Activated gamma-delta T cell (primary cell): ENCODE measurements at places on chromosomes 13 and 19.

- DNase-seq = no peak
Observed at GRCh38 chr13:78764665-78765064, 105.7 kb upstream of the OBI1 start.

- no peak for DNase-seq
Observed at GRCh38 chr19:3949997-3950859, 17.4 kb downstream of the NMRK2 start.

DNA sequence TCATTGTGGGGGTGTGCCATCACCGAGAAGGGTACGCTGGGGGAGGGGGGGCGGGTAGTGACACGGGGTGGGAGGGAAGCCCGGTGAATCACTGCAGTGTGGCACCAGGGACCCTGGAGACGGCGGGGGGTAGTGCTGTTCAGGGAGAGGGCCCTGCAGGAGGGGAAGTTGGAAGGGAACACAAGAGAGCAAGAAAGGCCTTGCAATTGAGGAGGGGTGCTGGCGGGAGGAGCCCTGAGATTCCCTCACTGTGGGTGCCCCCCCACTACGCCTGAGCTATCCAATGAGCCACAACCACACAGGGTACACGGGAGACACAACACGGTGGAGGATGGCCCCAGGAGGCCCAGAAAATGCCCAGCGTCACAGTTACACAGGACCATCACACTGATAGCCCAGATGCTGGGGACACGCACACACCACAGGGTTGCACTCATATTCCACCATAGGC is 516 bp upstream of the ATP1A3 start:
- no peak for DNase-seq

GRCh38 chr19:38298821-38299680 is 5.0 kb upstream of the C19orf33 start:
- DNase-seq = no peak

GRCh38 chr13:24110011-24110410 is 50.5 kb upstream of the SPATA13 start:
- DNase-seq = no peak

GRCh38 chr13:111302045-111302726 is 18.3 kb upstream of the TEX29 start:
- no peak for DNase-seq

- no peak for DNase-seq
Observed at GRCh38 chr13:103134271-103134670, 68.1 kb upstream of the SLC10A2 start.

DNA sequence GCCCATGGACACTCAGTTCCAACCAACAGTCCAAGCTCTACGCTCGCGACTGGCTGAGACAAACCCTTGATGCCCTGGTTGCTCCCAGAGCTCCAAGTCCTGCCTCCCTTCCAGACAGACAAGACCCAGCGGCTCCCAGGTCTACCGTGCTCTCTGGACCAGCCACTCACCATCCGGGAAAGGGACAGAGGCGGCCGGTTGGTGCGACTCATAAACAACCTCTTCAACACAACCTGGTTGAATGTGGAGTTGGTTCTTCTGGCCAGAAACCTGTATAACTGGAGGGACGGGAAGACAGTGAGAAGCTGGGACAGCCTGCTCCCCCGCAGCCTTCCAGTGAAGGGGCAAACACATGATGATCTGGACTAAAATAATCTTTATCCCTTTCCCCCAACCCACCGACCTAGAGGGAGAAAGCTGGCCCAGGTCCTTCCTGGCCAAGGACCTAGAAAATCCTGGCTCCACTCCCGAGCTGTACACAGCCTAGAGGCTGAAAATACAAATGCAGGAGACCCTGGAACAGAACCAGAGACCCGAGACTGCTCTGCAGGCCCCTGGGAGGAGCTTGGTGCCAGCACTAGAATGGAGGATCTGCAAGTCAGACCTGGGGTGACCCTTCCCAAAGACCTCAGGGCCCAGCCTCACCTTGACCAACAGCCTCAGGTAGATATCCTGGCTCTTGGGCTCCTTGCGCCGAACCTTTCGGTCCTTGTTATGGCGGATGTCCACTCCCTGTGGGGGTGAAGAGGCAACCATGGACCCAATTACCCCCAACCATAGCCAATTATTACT is 1.6 kb downstream of the RPL18 start:
- DNase-seq = no peak

GRCh38 chr19:2650515-2650914 is 52.0 kb downstream of the GNG7 start:
- DNase-seq = no peak

DNA sequence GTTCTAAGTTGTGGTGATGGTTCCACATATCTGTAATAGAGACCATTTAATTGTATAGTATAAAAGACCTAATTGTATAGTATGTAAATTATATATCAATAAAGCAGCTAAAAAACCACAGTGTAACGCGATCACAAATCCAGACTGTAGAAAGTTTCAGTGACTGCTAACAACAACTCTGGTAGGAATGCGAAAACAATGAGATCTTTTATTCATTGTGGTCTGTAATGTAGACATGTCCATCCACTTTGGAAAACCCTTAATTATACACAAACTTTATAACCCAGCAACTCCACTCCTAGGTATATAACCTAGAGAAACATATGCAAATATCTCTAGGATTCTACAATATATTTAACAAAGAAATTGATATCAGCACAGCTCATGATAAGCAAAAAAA is 549.5 kb downstream of the SLITRK1 start:
- DNase-seq = no peak

DNA sequence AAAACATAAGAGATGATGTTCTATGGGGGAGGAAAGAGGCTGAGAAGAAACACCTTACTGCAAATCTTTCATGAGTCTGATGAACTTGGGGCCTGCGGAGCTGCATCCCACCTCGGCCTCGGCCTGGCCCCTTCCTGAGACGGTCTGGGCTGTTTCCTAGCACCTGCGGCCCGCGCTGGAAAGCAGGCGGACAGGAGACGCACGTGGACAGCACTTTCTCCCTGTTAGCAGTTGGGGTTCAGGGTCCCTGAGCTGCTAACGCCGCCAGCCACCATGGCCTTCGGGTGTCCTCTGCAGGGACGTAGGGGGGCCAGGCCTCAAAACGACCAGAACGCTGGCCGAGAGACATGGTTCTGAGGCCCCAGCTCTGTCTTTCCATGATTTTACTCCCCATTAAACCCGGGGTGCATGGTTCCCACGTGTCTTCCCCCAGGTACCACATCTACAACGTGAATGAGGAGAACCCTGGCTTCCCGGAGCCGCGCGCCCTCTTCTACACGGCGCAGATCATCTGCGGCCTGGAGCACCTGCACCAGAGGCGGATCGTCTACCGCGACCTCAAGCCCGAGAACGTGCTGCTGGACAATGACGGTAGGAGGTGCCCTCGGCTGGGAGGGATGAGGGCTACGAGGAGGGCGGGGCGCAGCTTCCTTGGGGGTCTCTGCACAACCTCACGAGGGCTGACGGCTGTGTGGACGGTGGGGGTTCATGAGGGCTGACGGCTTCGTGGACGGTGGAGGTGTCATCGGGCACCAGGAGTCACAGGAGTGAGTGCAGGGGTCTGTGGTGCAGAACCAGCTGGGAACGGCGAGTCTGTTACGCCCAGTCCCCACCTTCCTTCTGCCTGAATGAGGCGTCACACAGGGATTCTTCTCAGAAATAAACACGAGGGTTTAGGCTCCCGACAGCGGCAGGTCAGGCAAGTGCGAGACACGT is 4.3 kb downstream of the GRK1 start:
- DNase-seq = no peak

DNA sequence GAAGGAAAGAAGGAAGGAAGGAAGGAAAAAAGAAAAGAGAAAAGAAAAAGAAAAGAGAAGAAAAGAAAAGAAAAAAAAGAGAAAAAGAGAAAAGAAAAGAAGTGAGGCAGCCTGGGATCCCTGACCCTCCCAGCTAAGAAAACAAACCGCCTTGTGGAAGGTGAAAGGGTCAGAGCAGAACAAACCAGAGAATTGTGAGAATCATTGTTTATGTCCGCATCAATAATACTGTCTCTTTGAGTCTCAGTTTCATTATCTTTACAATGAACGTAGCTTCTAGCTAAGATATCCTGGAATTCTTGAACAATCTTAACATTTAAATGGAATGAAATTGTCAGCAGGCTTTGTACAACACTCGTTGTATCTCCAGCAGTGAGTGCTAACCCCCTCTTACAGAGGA is 66.4 kb upstream of the SERP2 start:
- no peak for DNase-seq
